ENCODE measurements at places on chromosomes 2 and 18.

DNA sequence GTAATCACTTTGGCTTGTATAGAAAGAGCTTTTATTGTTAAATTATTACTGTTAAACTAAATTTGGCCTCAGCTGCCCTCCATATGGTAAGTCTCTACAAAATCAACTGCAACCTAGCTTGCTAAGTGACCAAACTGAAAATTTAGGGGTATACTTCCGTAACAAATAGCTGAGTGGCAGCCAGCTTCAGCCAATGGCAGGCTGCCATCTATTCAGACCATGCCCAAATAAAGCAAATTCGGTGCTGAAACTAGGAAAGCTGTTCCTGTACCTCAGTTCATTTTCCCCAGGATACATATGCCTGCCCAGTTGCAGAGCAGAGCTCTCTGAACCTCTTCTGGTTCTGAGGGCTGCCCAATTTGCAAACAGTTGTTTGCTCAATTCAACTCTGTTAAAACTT lies 94.8 kb downstream of the EML6 start:
- no peak for DNase-seq

DNA sequence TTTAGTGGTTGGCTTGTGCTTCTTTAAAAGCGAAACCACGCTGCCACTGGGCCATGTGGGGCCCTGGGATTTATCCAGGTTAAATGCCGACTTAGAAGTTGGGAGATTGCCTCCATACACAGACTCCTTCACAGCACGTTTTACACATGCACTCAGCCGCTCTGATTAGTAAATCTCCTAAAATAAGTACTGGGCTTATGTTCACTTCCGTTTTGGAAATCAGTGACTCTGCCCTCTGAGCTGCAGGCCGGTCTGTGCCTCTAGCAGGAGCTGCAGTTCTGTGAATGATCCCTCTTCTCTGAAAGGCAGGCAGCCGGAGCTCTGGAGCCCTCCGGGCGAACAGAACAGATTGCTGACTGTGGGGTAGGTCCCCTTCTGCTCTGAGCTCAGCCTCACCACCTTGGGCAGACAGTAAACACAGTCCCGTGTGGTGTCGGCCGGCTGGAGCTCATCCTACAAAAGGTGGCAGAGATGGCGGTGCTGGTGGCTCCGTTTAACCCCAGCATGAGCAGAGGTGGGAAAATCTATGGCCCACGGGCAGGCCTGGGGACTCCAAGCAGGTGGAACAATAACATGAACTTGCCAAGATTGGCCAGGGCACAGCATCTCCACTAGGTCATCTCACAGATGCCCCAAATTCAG lies 9.8 kb upstream of the RAB17 start:
- no peak for DNase-seq

GRCh38 chr18:46401486-46402070 lies 255.4 kb downstream of the LOXHD1 start:
- DNase-seq, result no peak

DNA sequence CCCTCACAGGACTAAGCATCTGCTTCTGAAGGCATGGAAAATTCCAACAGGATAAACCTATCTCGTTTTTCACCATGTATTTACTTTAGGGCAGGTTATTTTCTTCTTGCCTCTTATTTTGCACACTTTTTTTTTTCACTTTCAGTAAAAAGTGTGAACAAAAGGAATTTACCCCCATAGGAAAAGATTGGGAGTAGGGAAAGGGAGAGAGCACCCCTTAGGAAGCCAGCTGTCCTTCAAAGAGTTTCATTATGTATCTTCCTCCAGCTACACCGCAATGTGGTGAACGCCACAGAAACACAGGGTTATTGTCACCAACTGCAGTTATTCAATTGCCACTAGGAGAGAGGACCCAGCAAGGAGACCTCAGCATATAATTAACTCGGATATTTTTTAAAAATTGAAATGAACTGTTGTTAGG lies 286.2 kb upstream of the VRK2 start:
- no peak for DNase-seq

- no peak for DNase-seq
Observed at GRCh38 chr2:233163486-233164103, 87.9 kb upstream of the ATG16L1 start.

- DNase-seq, result no peak
Observed at GRCh38 chr2:127072970-127073369, 34.0 kb downstream of the BIN1 start.

GRCh38 chr2:230809677-230810251 lies 55.0 kb upstream of the ITM2C start:
- no peak for DNase-seq

- DNase-seq, result peak; percentile 60
Observed at GRCh38 chr18:10750191-10751035, 224.6 kb downstream of the NAPG start.

- no peak for DNase-seq
Observed at GRCh38 chr2:205836477-205837221, 154.3 kb downstream of the NRP2 start.

DNA sequence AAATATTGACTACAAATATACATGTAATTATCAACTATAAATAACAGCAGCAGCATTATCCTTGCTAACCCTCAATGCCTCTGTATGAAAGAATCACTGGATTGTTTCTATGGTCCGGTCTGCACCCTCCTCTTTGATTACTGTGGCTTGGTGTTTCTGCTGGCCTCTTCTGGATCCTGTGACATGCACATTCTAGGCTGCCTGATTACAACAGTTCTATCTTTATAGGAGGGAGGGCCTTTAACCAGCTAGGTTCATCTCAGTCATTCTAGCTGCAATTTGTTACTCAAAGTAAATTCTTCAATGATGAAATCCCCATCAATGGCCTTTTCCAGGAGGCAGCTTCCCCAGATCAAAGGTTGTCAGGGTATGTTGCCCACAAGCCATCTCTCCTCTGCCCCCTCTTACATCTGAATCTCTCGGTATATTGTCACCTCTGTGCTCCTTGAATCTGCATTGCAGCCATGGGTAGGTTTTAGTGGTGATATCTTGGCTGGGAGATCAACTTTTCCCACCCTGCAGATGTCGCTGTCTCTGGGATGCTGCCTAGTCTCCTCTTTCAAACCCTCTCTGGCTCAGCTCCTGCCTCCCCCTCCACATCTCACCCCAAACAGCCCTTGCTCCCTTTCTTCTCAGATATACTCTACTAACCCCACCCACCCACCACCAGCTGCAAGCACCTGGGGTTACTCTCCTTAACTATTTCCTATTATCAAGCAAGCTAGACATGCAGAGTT lies 106.2 kb upstream of the BZW1 start:
- DNase-seq, result no peak

DNA sequence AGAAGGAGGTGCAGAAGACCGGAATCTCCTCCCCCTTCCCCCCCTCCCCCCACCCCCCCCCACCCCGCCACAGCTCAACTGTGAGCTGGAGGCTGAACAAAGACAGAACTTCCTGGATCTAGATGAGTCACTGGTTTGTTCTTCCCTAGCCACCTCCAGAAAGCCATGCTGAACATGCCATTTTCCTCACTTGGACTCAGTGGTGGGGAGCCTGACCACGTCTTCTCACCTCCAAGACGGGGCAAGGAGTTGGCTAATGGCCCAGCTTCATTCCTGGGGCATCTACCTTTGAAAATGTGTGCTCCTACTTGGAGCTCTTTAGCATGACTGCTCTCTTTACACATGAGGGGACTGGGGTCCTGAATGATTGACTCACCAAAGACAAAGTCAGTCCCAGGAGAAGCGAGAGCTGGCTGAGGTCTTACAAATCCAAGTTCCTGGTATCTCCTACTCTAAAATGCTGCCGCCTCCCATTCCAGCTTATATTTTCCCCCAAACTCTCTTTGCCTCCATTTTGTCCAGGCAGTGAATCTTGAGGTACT lies 22.6 kb upstream of the FZD5 start:
- DNase-seq, result peak; percentile 59

DNA sequence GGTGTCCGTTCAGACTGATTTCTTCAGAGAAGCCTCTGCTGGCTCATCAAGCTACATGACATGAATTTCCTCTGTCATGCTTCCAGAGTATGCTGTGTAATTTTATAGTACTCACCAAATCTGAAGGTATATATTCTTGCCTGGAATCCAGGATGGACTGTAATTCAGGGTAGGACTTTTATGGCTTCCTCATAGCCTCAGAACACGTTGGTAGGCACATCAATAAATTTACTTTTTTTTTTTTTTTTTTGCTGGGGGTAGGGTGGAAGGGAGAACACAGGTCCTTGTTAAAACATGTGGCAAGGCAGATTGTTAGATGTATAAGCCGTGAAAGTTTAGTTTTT lies 34.4 kb downstream of the MTA3 start:
- DNase-seq, result no peak

DNA sequence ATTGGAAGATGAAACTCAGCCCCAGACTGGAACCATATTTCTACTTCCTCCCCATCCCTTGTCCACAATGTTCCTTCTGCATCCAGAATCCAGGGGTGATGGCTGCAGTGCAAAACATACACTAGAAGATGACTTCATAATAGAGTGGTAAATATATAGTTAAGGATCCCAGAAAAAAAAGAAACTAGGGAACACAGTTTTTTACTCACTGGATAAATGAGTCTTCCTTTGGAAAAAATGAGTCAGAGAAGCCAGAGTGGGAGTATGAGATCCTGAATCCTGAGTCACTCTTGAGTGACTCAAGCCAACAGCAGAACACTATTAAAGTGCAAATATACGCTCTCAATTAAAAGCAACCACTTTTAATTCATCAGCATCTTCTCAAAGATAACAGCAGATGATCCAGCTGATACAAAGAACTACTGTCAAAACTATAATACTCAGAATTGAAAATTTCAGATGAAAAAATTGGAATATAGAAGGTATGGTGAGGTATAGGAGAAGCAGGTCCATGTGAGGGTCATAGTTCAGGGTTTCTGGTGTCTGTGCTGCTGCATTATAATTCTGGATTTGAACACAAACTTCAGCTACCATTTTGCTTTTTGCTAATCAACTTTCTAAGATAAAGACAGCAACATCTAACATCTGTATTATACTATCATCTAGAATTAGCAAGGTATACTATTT lies 987.2 kb upstream of the CDH2 start:
- peak; percentile 88 for DNase-seq

Data from pulmonary artery endothelial cell (primary cell).